ENCODE measurements at places on chromosomes 7 and 10. TPM values are rescaled to one million over a fixed set of nuclear protein-coding genes. Genes with fewer than 3 reads are reported as not detected.

DNA sequence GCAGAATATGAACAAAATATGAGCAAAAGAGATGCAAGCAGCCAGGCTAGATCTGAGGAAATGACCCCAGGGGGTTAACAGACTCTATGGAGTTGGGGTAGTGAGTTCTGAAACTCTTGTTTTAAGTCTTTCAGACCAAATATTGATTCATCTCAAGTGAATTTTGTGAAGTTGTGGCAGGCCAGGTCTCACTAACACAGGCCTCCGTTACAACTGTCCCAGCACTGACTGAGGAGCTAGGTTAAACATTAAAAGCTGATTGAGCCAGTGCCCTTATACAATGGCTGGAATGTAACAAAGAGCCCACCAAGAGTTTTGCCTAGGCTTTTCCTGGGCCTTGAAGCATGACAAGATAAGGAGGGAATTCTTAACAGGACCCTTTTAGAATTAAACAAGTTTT is 192.3 kb upstream of the STK17A start:
- no peak for DNase-seq

- no peak for DNase-seq
Observed at GRCh38 chr10:76422769-76423168, 991.3 kb downstream of the LRMDA start.

DNA sequence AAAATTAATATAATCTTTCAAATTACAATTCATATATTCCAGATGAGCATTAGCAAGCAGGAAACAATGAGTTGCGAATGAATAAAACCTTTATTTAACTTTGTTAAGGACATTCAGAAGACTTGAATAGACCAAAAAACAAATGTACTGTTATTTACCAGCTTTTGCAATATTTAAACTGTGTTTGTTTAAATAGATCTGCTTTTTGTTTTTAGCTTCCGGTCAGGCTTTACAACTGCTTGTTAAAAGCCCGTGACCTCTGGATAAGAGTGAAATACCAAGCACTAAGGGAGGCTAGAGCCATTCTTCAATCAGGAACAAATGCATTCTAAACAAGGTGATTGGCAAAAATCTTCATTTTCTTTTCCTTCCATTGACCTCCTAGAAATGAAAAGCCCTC is 184.9 kb upstream of the GNAI1 start:
- DNase-seq = no peak

DNA sequence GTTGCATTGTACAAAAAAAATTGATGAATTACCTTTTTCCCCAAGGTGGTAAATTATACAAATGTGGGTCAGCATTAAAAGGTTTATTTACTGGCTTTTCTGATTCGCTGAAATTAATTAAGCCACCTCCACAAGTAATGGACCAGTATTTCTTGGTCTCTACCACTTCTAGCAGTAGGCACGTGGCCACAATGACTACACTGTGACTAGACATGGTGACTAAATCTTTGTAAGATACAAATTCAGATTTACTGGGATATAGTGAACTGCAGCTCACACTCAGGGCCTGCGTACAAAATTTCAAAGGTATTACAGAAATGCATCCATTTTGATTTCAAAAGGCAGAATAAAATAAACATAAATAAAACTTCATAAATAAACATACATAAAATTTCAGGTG is 10.9 kb downstream of the HPSE2 start:
- DNase-seq = no peak

DNA sequence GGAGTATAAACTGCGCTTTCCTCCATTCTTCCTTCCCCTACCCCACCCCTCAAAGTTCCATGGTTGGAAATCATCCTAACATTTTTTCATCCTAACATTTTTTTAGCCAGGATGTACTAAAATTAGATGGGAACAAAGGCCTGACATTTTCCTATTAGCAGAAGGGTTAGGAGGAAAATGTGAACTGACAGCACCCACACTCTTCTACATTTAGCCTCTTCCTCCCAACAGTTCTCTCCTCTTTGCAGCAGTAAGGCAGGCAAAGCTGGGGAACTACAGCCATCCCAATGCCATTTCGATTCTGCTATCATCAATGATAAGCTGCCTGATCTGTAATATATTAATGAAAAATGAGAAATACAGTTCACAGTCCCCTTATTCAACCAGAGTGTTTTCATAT is 11.4 kb upstream of the FAM53B start:
- DNase-seq = no peak

GRCh38 chr10:49109669-49110340 is 5.5 kb downstream of the VSTM4 start:
- no peak for DNase-seq

- no peak for DNase-seq
Observed at GRCh38 chr10:86662186-86663045, 5.9 kb upstream of the LDB3 start.

DNA sequence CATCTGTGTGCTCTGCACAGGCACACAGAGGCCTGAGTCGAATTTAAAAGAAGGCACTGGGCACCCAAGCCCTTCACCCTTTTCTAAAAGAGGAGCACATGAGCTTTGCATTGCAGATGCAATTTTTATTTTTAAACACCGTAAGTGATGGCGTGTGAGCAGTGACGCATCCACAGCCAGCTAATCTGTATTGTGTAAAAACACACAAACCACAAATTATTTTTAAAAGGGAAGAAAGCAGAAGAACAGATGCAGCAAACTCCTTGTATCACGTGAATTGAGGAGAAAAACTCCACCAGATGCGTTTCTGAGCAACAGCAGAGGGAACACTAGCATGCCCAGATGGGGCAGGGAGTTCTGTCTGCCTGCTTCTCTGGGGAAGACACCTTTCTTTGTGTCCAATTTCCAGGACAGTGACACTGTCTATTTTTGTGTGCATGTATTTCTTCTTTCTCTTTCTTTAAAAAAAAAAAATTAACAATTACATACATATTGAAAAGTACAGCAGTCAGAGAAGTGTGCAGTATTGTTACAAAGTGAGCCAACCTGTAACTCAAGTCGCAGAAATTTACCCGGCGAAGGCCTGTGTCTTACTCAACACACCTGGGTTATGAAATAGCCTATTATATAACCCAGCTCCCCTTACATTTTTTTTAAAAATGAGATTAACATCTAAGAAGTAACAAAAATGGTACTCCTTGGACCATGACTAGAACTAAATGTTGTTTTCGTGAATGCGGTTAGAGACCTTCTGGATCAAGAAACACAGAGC is 39.2 kb downstream of the EEPD1 start:
- DNase-seq = no peak

- DNase-seq = no peak
Observed at GRCh38 chr10:60414111-60414510, 24.4 kb upstream of the ANK3 start.

DNA sequence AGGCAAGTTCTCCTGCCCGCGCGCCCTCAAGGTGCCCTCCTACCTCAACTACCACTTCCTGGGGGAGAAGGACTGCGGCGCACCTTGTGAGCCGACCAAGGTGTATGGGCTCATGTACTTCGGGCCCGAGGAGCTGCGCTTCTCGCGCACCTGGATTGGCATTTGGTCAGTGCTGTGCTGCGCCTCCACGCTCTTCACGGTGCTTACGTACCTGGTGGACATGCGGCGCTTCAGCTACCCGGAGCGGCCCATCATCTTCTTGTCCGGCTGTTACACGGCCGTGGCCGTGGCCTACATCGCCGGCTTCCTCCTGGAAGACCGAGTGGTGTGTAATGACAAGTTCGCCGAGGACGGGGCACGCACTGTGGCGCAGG is 1.4 kb downstream of the FZD1 start:
- no peak for DNase-seq

GRCh38 chr7:88761779-88762178 is 2.3 kb downstream of the ZNF804B start:
- no peak for DNase-seq

GRCh38 chr7:43362652-43363034 is 220.3 kb upstream of the STK17A start:
- DNase-seq = peak; percentile 30

- no peak for DNase-seq
Observed at GRCh38 chr7:72309476-72309875, 102.7 kb downstream of the CALN1 start.

DNA sequence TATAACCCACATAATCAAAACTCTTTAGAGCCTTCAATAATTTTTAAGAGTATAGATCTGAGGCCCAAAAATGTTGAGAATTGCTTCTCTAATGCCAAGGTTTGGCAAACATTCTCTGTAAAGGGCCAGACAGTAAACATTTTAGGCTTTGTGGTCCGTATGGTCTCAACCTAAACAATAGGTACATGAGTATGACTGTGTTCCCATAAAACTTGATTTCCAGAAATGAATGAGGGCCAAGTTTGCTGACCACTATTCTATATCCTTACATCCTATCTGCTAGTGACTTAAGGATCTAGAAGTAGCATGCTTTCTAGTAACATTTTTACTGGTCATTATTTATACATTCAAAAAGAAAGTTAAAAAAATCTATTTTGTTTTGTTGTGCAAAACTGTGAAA is 58.9 kb downstream of the MPP7 start:
- DNase-seq = no peak

TFEC gene
- 0.56 TPM for total RNA-seq

TET1 gene
- 20.3 TPM for total RNA-seq

PDK4 gene
- total RNA-seq = 0.23 TPM

CTAGE15 gene
- 0.31 TPM for total RNA-seq

PPP1R17 gene
- total RNA-seq = 0.36 TPM

INMT gene
- total RNA-seq = 1.4 TPM

ZPBP gene
- total RNA-seq = not detected

ANLN gene
- total RNA-seq = 17.8 TPM

GRID1 gene
- total RNA-seq = 0.26 TPM

Data from endothelial cell (in vitro differentiated cells).